ENCODE measurements at places on chromosomes 1 and 21.

- DNase-seq = no peak
These were observed 27.7 kb upstream of the TTLL10 start for GRCh38 chr1:1146026-1146425.

DNA sequence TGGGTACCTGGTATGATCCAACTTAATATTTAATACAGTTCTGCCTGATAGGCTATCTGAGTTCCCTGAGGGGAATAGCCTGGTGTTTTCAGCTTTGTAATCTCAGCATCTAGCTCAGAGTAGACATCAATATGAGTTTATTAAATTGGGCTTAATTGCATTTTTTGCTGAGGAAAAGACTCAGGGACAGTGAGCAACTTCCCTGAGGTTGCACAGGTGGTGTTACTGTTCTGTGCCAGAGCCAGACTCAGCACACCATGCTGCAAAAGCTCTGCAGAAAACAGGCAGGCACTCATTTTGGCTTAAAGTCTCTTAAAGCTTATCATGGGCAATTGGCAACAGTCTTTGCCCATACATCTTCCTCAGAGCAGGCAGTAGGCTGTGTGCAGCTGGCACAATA is 90.5 kb upstream of the JUN start:
- DNase-seq = no peak

GRCh38 chr1:38018864-38019343 is 6.4 kb downstream of the UTP11 start:
- no peak for DNase-seq

- DNase-seq = no peak
These were observed 37.9 kb upstream of the PTPRF start for GRCh38 chr1:43492826-43493225.

- DNase-seq = peak; percentile 66
These were observed 113.1 kb upstream of the IRF2BP2 start for GRCh38 chr1:234722904-234723720.

DNA sequence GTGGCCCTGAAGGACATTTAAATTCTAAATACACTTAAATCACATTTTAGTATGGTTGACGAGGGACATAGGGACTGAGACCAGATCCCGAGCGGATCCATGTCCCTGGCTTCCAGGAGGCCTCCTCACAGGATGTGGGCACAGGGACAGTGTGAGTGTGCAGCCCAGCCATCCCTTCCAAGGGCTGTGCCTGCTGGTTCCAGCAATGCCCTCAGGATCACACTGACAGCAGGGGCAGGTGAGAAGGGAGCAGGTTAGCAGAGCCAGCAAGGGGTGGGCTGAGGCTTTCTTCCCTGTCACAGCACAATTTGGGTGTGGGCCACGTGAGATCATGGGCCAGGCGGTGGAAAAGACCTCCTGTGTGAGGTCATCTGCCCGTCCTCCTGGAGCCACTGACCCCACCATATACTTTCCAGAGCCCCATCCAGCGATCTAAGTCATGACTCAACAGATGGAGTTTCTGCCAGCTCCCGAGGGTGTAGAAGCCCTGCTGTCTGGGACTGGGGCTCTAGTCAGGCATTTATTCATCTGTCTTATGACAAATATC is 37.0 kb upstream of the PRSS38 start:
- DNase-seq = no peak

- no peak for DNase-seq
These were observed 12.8 kb upstream of the PLA2G2E start for GRCh38 chr1:19936061-19936750.

- DNase-seq = no peak
These were observed 59.0 kb upstream of the C1orf53 start for GRCh38 chr1:197843401-197843800.

GRCh38 chr21:41349619-41350390 is 12.0 kb upstream of the MX2 start:
- DNase-seq = no peak

GRCh38 chr1:147847831-147848230 is 54.8 kb upstream of the GJA8 start:
- no peak for DNase-seq

Data from trophoblast cell (in vitro differentiated cells and primary cell).